Stimulated activated CD4-positive, alpha-beta T cell treated with anti-CD3 and anti-CD28 coated beads, Interleukin-4, amount 100 ng/mL, for 24 hours (primary cell): ENCODE measurements at places on chromosomes 5 and 9.

DNA sequence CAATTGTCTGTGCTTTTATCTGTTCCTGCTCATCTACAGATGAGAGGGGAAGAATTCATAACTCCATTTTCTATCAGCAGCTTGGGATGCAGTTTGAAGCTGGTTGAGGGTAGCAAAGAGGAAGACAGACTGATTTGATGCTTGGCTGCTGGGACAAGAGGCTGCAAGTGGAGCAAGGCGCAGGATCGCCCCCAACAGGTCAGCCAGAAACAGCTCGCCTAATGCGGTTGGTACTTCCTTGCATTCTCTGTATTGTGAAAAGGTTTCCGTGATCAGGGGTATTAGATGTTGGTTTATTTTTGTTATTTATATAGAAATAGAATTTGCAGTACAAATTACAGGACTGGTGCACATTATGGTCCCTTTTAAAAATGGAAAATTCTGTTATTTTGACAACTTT lies 40.6 kb downstream of the ZNF883 start:
- DNase-seq: no peak

DNA sequence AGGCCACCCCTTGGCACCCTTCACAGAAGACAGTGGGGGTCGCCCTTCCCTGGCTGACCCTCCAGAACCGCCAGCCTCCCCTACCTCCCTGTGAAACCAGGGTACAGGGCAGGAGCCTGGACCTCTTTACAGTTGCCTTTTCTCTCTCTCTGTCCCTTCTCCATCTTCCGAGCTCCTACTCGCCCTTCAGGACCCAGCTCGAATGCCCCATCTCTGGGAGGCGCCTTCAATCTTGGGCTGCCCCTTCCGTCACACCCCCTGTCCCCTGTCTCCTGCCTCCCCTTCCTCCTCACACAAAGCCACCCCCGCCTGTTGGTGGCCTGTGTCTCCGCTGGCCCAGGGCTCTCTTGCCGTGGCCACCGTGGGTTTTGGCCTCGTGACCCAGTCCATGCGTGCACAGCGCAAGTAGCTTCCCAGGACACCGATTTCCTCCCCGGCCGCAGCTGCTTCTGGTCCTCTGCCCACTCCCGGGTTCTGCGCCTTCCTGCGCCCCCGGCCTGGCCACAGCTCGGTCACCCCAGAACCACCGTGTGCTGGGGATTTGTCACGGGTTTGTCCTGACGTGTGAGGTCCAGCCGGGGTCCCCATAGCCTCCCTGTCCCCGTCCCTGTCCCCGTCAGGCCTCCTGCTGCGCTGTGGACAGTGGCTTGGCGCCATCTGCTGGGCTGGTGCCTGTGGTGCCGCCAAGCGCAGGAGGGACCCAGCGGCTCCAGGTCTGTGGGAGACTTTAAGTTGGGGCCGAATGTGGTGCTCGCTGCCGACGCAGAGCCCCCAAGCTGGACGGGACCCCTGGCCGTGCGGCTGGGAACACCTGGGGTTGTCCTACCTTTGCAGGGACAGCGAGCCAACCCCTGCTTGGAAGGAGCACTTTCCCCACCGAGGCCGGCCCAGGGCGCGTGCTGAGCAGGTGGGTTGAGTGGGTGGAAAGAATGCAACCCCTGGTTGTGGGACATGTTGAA lies 4.0 kb upstream of the TMEM250 start:
- DNase-seq: peak; percentile 80

DNA sequence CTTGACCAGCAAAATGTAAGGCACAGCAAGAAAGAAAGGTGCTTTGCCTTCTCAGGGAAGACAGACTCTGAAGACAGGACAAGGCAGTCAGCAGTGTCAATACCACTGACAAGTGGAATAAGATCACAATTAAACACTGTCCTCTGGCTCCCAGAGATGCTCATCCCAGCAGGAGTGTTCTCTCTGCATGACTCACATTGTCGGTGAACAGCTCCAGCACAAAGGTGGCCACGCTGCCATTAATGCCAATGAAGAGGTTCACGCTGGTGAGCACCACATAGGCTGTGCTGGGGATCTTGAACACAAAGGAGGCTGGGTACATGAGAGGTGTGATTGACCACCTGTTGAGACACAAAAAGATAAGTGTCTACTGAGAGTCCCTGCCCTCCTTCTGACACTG lies 31.9 kb downstream of the NIPSNAP3B start:
- DNase-seq: no peak

GRCh38 chr5:72785801-72786200 lies 30.7 kb upstream of the TNPO1 start:
- DNase-seq: no peak
